ENCODE measurements at places on chromosomes 7 and 10.

DNA sequence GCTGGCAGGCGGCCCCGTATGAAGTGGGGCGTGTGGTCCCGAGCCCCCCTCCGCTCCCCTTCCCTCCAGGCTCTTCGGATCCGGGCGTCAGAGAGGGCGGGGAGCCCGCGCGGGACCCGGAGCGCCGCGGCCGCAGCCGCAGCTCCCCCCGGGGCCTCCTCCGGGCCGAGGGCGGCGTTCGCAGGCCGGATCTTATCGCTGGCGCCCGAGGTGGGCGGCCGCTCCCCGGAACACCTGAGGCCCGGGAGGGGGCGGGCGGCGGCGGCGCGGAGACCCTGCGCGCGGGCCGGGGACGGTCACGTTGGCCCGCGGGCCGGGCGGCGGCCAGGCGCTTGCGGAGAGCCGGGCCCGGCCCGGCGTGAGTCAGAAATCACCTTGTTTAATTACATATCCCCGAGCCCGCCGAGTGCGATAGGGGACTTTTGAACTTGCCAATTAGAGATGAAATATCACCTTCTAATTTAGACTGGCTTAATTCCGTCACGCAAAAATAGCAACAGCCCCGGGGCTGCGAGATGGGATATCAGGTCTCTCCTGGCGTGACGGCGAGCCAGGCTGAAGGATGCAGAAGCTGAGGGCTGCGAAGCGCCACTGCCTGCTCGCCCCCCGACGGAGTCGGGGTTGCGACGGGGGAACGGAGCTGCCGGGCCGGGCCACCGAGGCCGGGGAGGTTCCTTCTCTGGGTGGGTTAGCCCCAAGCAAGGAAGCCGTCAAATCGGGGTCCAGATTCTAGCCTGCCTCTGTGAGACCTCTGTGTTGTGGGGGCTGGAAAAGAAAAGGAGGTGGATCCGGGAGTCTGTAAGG, 43.4 kb downstream of the LDB3 start:
- DNase-seq: peak; percentile 30

DNA sequence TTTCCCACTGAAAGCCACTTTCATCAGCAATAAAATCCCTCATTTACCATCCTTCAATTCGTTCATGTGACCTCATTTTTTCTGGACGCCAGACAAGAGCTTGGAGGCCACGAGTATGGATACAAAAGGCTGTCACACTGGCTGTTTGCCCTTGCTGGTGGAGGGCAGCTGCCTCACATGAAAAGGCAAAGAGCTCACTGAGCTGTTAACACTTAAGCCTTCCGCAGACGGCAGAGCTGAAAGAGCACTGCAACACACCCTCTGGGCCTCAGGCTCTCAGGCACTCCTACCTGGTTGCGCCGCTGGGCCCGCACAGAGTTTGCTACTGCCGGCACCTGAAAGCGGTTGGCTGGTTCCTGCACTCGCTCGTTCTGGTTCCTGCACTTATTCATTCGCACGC, 193.5 kb downstream of the CFTR start:
- no peak for DNase-seq

DNA sequence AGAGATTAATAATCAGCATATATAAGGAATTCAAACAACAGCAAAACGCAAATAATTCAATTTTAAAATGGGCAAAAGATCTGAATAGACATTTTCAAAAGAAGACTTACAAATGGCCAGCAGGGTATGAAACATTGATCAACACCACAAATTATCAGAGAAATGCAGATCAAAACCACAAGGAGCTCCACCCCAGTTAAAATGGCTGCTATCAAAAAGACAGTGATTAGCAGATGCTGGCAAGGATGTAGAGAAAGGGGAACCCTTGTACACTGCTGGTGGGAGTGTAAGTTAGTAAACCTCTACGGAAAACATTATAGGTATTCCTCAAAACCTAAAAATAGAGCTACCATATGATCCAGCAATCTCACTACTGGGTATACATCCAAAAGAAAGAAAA, 128.0 kb upstream of the CACUL1 start:
- DNase-seq: no peak

DNA sequence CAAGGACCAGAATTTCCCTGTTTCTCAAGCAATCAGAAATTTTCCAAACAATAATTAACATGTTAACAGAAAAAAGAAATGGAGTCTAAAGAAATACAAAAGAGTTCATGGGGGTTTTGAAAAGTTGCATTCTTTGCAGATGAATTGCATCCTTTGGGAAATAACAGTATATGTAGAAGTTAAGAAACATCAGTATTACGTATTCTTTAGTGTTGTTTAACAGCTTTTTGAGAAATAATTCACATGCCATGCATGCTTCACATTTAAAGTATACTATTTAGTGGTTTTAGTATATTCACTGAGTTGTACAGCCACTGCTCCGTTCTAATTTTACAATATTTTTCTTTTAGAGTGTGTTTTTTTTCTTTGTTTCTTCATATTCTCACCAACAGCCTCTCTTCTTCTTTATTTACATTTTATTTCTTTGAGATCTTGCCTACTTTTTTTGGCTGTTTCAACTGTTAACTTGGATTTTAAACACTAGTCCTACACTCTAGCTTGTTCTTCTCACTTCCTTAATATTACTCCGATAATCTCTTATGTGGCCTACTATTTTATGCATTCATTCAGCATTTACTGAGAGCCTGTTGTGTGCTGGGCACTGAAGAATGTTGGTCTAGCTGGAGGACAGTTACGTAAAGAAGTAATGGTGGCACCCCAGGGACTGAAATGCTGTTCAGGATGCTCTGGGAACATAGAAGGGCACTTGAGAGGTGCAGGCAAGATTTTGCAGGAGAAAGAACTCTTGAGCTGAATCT, 330.1 kb downstream of the EXOC4 start:
- no peak for DNase-seq

DNA sequence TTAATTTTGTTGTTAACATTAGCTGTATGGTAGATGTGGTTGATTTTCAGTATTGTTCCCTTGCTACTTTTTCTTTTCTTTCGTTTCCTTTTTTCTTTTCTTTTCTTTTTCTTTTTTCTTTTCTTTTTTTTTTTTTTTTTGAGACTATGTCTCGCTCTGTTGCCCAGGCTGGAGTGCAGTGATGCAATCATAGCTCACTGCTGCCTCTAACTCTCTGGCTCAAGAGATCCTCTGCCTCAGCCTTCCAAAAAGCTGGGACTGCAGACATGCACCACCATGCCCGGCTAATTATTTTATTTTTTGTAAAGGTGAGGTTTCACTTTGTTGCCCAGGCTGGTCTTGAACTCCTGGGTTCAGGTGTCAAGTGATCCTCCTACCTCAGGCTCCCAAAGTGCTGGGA, 14.4 kb downstream of the SLC26A3 start:
- no peak for DNase-seq

- no peak for DNase-seq
Observed at GRCh38 chr7:102300643-102301221, 14.1 kb downstream of the SH2B2 start.

DNA sequence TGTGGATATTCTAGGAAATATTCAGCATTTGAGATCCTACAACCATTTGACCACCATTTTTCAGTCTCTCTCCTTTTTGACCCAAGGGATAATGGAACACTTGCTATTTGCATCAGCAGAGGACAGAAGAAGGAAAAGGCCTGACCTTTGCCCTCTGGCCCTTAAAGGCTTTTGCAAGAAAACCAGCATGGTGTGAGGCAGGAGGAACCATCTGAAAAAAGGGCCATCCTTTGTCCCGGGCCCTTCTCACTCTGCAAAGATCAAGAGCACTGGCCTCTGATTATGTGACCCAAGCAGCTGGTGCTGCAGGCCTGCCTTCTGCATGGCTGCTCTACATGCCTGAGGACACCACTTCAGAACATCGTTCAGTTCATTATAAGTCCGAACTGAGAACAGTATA, 133.3 kb upstream of the STK17A start:
- DNase-seq: no peak

GRCh38 chr10:109831846-109832245, 91.5 kb downstream of the XPNPEP1 start:
- no peak for DNase-seq

DNA sequence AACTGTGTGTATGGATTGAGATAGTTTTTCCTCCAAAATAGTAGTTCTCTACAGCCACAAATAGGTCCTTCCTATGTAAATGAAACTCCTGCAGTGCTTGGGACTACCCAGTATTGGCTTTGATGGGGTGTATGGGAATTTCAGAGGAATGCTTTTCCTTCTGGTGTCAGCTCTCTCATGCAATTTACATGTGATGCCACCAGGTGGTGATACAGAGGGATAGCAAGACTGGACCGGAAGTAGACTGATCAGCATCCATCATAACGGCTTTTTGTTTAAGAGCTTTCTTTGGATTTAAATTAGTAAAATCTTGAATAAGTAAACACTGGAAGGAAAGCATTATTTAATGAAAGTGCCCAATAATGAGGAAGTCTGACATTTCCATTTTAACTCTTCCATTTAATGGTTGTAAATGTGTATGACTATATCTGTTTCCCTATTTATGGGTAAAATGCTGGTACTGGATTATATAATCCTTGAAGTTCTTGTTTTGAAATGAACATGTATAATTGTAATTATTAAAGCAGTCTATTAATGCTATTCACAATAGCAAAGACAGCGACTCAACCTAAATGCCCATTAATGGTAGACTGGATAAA, 22.7 kb downstream of the DYNC1I1 start:
- no peak for DNase-seq

DNA sequence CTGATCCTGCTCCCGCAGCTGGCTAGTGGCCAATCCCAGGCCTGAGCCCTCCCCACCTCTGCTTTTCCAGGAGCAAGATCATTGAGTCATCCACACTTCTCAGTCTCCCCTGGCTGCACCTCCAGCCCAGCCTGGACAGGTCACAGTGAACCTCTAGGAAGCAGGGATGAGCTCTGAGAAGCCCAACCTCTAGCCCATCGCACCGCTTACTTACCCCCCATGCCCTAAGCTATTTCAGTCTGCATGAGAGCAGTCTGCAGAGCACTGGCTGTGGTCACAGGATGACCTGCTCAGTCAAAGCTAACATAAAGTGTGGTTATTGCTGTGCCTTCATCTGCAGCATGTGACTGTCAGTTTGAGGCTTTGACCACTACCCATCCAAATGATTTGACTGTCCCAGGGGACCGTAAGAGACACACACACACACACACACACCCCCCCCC, 129.2 kb downstream of the SORBS1 start:
- no peak for DNase-seq

DNA sequence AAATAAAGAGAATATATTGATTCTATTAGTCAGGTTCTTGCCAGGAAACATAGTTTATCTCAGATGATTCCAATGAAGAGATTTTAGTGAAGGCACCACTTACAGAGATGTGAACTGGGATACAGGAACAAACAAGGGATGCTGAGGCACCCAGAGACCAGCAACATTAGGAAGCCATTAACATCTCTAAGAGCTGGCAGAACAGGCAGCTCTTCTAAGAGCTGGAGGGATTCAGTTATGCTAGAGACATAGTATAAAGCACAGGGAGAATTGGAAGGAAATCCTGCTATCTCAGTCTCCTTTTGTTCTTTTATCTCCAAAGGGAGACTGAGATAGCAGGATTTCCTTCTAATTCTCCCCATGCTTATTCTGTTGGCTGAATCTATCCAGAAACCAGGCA, 22.0 kb downstream of the OR6B1 start:
- no peak for DNase-seq

GRCh38 chr7:2519119-2519930, at the start of gene LFNG:
LFNG (plus strand) TSS chr7:2519774; CDS start chr7:2519862, 88 bp downstream.
- DNase-seq: peak; percentile 89

DNA sequence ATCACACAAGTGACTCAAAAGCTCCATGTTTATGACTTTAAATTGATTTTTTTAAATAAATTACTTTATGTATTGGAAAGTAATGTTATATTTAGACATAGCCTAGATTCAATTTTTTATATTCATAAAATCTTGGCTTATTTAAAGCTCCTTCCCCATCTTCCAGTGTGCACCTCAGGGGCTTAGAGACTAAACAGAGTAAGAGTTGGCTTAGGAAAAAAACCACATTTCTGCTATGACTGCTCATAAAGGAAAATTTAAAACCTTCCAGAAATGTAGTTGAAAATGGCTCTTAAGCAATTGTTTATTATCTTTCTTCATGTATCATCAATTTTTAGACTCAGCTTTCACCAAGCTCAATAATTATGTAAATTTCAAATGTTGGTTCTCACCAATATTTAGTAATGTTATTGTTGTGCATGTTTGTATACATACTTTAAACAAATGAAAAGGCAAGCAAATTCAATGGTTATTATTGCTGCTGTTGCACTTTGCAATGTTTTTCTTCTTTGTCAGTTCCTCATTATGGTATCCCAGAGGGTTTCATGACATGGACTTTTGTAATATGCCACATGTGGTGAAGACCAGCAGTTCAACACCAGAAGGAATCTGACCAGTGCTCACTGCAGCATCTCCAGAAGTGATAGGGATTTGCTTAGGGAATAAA, 700.1 kb upstream of the ANKRD30A start:
- no peak for DNase-seq

GRCh38 chr7:44881610-44882009, 3.7 kb downstream of the PURB start:
- no peak for DNase-seq

DNA sequence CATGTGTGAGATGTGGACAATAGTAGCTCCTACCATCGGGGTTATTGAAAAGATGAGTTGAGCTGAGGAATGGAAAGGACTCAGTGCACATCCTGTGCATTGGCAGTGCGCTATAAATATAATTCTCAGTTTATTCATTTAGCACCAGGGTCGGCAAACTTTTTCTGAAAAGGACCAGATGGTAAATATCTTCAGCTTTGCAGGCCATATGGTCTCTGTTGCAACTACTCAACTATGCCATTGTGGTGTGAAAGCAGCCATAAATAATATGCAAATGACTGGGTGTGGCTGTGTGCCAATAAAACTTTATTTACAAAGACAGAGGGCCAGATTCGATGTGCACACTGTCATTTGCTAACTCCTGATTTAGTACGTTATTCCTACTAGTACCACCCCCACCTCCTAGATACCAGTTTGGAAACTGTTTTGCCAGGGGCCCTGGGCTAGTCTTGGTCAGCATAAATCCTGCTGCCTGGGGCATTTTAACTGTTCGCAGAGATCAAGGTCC, 422.9 kb upstream of the MKI67 start:
- no peak for DNase-seq

DNA sequence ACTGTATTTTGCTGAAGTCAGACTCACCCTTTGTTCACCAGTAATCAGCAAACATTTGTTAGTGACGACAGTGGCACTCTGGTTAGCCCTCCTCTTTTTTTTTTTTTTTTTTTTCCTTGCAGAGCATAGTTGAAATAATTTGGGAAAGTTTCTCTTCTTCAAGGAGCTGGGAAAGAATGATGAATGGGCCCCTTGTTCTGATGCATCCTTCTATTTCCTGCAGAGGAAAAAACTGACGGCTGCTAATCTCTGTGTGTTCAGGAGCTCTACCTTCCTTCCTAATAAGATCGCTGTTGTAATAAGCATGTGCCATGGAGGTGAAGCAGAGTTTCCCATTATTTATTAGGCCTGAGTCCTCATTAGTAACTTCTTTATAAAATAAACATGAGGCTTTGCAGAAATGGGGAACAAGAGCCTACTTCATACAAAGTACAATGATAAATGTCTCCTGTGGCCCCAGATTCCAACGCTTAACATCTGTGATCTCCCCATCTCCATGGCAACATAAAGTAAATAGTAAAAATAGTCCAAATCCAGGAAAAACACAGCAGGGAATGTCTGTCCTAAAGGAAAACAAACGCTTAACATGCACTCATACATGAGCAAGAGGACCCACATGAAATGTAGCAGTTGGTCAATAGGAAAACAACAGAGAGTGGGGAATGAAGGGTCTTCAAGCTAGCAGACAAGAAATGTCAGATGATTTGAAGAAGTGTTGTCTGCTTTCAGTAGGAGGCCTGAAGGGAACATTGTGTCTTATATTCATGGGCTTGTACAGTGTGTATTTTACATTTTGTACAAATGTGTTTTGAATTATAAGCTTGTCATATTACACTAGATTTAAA, 59.1 kb upstream of the CALD1 start:
- DNase-seq: no peak
